Fibroblast of lung (primary cell): ENCODE measurements at places on chromosomes 2 and 18.
A peak's percentile ranks its signal among the peaks of the same experiment; 100 is the strongest.

- DNase-seq: no peak
Observed at GRCh38 chr2:20680744-20681375, 13.9 kb downstream of the GDF7 start.

DNA sequence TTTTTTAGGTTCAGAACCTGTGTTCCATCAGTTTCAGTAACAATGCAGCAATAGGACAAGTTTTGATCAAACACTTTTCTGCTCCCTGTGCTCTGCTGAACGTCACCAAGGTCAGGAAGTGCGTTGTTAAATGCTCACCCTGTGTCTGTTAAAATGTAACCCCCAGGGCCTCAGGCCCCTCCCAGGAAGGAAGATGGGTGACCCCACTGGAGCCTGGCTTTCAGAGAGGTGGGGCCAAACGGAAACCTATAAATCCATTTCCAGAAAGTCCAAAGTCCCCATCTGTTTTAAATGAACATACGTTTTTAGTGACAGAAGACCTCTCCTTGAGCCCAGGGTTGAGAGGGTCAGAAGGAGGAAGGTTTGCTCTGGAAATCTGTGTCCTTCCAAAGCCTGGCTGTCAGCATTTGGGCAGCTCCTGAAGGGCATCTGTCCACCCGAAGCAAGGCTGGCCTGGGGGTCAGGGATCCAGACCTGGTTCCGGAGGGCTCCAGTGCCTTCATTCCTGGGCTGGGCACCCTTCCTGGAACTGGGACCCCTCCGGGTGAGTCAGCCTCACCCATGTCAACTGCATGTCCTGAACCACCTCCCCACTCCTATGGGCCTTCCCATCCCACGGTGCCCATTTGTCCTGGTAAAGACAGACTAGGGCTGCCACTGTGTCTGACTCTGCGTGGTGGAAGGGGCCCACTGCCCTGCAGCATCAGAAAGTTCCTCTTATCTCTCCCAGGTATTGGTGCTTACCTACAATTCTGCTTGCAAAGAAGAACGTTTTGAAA, 117.4 kb upstream of the COPS8 start:
- DNase-seq: no peak

- no peak for DNase-seq
Observed at GRCh38 chr2:71685941-71686611, 232.7 kb downstream of the DYSF start.

DNA sequence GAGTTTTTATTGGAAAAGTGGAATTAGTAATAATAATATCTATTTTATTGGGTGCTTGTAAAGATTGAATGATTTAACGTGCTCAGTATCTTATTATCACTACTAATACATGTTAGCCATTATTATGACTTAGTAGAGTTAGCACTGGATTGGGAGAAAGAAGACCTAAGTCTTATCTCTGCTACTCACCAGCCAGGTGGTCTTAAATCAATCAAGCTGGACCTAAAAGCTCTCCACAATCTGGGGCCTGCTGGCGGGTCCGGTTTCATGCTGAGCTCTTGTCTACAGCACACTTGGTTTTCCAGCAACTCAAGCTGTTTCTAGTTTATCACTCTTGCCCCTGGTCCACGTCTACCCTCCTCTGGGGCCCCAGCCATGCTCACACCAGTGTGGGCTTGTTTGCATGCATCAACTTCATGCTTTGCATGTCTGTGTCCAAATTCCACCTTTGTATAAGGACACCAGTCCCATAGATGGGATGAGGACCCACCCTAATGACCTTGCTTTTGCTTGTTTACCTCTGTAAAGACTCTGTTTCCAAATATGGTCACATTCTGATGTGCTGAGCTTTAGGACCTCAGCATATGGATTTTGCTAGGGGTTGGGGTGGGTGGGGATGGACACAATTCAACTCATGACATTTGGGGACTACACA, 363.1 kb downstream of the LPIN1 start:
- DNase-seq: no peak

GRCh38 chr2:158125756-158126498, 24.3 kb downstream of the UPP2 start:
- DNase-seq: no peak

DNA sequence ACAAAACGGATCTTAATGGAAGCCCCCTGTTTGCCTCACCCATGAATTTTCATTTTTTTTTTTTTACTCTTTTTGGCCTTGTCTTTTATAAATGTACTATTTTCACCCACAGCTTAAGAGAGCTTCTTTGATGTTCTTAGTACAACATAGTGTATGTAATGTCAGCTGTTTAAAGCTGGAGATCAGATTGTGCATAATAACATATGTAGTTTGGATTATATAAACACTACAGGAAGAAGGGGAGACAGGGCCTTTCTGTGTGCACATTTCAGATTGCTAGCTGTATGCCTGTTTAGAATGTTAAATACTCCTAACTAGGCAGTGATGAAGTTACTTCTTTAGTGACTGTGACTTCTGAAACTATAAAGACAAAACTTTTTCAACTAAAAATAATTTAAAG, 2.1 kb upstream of the TANC1 start:
- DNase-seq: peak; percentile 57

DNA sequence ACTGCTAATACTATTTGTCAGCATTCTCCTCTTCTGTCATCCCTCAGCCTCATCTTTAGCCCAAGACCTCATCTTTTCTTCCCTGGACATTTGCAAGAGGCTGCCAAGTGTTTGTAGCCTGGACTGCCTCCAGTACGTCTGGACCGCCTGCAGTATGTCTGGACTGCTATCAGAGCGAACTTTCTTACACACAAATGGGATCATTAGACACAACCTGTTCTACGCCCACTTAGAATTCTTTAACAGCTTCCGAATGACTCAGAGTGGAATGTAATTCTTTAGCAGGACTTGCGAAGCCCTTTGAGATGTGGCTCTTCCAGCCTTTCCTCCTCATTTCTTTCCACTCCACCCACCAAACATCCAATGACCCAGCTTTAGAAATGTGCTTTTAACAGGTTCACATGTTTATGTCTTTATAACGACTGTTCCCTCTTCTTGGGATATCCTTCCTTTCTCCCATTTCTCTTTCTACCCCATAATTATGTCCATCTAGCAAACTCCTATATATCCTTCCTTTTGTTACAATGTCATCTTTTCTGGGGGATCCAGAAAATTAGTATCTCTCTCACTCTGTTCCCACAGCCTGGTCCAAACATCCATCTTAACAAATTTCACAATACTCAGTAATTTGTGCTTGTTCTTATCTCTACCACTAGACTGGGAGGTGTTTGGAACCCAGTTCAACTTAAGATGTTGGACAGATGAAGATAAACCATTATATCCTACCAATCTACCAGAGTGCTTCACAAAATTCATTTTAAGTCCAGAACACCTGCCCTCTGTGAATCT, 171.3 kb upstream of the PGAP1 start:
- DNase-seq: peak; percentile 100
